ENCODE measurements at places on chromosomes 16 and 17.

- no peak for DNase-seq
These were observed 38.9 kb downstream of the TMEM100 start for GRCh38 chr17:55683550-55684315.

DNA sequence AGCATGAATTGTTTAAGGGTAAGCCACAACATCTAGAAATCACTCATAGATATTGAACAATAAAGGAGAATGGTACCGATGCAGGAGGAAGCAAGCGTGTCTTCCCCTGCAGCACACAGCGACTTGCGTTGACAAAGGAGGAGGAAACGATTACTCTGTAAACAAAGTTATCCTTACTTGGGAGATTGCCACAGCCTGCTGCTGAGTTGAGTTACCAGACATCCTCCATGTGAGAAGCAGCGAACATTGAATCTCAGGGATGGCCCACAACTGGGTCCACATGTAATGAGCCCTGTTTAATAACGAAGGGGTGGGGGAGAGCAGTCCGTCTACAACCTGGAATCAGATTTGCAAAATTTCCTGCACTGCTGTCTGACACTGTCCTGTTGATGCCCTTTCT is 27.7 kb downstream of the CLUH start:
- DNase-seq = no peak

GRCh38 chr17:37117373-37118142 is 168.8 kb downstream of the AATF start:
- DNase-seq = no peak

DNA sequence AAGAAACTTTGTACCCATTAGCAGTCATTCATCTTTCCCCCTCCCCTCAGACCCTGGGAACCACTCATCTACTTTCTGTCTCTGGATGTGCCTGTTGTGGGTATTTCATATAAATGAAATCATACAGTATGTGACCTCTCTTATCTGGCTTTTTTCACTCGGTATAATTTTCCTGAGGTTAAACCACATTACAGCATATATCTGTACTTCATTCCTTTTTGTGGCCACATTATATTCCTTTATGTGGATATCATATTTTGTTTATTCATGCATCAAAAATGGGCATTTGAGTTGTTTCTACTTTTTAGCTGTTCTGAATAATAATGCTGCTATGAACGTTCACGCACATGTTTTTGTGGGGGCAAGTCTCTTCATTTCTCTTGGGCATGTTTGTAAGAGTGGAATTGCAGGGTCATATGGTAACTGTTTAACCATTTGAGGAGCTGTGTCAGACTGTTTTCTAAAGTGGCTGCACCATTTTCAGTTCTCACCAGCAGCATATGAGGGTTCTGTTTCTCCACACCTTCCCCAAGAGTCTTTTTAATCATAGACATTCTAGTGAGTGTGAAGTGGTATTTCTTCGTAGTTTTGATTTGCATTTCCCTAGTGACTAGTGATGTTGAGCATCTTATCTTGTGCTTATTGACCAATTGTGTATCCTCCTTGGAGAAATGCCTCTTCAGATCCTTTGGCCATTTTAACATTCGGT is 3.8 kb downstream of the SNX29 start:
- DNase-seq = no peak

- DNase-seq = no peak
These were observed 33.6 kb upstream of the RAB11FIP4 start for GRCh38 chr17:31357839-31358394.

- DNase-seq = no peak
These were observed 2.3 kb downstream of the SPACA3 start for GRCh38 chr17:32993977-32994376.

GRCh38 chr16:68085259-68086071 is at the start of gene NFATC3:
Gene NFATC3 (plus strand): TSS chr16:68085370. CDS start chr16:68085682, 312 bp downstream.
- peak; percentile 99 for DNase-seq

DNA sequence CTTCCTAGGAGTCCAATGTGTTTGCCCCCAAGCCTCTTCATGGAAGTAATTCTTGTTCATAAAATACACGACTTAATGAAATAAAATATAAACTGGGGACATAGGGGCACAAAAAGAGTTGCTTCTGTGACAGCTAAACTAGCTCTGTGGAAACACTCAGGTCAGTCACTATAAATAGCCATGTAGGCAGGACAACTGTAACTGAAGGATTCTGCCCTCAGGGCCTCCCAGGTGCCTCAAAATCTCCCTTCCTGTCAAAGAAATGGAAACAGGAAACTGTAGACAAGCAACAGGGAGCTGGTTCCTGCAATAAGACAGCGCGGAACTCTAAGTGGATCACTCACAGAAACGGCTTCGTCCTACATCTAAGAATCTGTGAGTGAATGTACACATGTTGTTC is 178.1 kb upstream of the ZFHX3 start:
- DNase-seq = no peak

GRCh38 chr16:52535076-52535475 is 11.9 kb downstream of the TOX3 start:
- DNase-seq = no peak

GRCh38 chr17:60390186-60390585 is 1.7 kb downstream of the USP32 start:
- DNase-seq = no peak

- peak; percentile 24 for DNase-seq
These were observed 6.7 kb upstream of the KRT31 start for GRCh38 chr17:41404024-41404671.

GRCh38 chr16:77663711-77664110 is 58.6 kb upstream of the NUDT7 start:
- DNase-seq = no peak

DNA sequence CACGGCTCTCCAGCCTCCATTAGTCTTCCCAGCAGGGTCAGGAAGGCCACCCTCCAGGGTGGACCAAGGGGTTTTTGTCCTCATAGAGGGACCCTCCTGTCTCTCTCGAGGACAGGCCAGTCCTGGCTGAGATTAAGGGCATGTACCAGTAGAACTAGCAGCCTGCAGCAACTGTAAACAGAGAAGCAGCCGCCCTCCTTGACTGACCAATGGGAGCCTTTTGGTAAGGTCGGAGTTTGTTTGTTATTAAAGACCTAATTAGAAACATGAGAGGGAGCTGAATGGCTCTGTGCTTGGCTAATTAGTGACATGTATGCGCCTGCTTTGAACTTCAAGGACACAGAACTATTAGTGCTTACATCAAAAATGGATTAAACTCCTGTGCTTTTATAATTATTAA is 80.0 kb downstream of the CCDC182 start:
- no peak for DNase-seq

DNA sequence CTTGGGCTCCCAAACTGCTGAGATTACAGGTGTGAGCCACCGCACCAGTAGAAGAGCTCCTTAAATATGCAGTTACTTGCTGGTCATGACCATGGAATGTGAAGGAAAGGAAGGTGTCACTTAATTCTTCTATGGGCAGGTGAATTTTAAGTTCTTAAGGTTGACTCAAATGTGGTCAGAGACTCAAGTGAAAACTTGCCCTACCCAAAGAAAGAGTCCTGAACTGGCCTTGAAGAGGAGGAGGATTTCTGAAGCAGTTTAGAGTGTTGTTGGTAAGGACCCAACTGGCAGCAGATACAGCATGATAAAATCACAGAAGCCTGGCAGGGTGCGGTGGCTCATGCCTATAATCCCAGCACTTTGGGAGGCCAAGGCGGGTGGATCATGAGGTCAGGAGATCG is 29.4 kb downstream of the CHD9 start:
- no peak for DNase-seq

GRCh38 chr17:38742411-38743308 is 5.5 kb downstream of the PCGF2 start:
- DNase-seq = no peak

DNA sequence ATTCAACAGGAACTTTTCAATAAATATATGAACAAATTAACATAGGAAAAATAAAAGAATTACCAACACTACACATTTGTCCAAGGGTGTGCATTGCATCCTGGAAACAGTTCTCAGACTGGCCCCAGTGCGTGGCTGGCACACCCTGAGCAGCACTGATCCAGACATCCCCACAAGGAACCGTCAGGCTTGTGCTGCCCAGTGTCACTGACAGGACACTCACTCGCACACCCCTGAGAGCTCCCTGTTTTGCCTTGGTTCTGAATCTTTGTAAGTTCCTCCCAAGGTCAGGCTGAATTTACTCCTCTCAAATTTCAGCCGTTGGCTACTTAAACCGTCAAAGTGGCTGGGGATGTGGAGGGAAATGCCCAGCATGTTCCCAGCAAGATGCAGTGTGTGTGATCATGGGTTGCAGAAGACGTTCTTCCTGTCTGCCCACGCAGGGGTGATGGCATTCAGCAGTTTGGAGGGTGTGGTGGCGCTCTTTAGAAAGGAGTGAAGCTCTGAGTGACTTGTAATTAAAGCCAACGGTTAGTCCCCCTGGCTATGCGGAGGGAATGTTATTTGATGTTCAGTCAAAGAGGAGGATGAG is 1.7 kb downstream of the MT2A start:
- DNase-seq = peak; percentile 65

- DNase-seq = no peak
These were observed 38.4 kb downstream of the HIC1 start for GRCh38 chr17:2093349-2093748.

GRCh38 chr16:47197536-47198179 is 53.9 kb upstream of the NETO2 start:
- no peak for DNase-seq

DNA sequence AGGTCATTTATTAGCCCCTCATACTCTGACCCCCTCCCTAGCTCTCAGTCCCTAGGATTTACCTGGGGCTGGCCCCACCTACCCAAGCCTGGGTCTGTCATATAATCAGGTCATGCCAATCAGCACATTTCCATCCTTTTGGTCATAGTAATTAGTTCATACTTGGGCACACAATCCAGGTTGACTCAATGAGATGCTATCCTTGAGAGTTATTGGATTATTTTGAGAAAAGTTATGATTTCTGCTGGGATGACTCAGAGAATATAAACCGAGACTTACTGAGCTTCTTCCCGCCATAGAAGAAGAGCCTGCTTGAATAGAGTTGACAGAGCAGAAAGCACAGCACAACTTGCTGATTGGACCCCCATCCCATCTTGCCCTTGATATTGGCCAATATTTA is 331.5 kb downstream of the CBLN1 start:
- DNase-seq = no peak

GRCh38 chr17:4049546-4049945 is 85.3 kb upstream of the ATP2A3 start:
- DNase-seq = no peak

GRCh38 chr16:25553711-25554436 is 137.9 kb upstream of the HS3ST4 start:
- DNase-seq = no peak

- DNase-seq = no peak
These were observed 146.0 kb downstream of the PITPNC1 start for GRCh38 chr17:67523101-67523500.

GRCh38 chr16:52993179-52993578 is 59.5 kb downstream of the CHD9NB start:
- DNase-seq = no peak

DNA sequence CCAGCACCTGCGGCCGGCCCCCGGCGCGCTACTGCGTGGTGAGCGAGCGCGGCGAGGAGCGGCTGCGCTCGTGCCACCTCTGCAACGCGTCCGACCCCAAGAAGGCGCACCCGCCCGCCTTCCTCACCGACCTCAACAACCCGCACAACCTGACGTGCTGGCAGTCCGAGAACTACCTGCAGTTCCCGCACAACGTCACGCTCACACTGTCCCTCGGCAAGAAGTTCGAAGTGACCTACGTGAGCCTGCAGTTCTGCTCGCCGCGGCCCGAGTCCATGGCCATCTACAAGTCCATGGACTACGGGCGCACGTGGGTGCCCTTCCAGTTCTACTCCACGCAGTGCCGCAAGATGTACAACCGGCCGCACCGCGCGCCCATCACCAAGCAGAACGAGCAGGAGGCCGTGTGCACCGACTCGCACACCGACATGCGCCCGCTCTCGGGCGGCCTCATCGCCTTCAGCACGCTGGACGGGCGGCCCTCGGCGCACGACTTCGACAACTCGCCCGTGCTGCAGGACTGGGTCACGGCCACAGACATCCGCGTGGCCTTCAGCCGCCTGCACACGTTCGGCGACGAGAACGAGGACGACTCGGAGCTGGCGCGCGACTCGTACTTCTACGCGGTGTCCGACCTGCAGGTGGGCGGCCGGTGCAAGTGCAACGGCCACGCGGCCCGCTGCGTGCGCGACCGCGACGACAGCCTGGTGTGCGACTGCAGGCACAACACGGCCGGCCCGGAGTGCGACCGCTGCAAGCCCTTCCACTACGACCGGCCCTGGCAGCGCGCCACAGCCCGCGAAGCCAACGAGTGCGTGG is 1.5 kb downstream of the NTN1 start:
- DNase-seq = no peak

DNA sequence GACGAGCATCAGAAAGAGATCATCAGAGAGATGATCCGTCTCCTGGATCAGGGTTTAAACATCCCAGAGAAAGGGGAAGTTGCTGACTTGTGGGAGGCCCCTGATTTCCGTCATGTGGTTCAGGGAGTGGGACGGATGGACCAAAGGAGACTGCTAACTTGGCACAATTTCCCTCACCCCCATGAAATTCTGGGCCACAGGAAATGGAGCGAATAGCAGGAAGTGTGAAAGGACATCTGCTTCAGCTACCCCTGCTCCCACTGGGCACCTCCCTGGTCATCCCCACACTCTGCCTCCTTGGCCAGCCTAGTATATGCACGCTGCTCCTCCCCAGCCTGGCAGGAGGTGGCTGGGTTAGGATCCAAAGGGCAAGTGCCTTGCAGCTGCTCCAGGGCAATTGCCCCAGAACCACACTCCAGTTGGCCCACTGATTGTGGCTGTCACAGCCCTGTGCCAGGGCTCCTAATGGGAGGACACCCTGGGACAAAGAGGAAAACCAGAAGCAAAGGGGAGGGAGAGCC is 1.3 kb downstream of the ARRB2 start:
- no peak for DNase-seq

DNA sequence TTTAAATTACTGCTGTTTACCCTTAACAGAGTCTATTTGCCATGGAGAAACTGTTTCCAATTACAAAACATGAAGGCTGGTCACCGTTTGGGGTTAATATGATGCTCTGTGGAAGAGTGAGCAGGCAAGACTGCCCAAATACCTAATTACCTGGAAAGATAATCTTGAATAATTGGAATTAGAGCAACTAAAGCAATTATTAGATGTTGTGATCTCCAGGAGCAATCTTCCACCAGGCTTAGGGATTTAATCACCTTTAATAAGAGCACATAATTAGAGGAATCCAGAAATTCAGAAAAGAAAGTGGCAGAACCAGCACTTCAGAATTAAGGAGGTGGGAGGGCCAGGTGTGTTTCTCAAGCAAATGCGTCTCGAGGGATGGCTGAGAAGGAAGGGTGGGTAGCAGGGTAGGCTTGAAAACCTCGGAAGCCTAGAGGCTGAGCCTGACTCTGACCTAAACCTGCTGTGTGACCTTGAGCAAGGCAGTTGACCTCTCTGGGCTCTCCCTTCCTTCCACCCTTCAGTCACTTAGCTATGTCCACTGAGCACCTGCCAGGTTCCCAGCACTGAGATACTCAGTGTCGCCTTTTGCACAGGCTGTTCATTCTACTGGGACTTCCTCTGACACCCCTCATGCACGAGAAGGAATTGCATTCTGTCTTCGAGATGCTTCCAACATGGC is 113.2 kb downstream of the GSG1L start:
- no peak for DNase-seq

- DNase-seq = no peak
These were observed 58.2 kb upstream of the STAC2 start for GRCh38 chr17:39283896-39284295.

GRCh38 chr17:12851901-12852435 is 62.7 kb downstream of the ARHGAP44 start:
- DNase-seq = no peak

GRCh38 chr17:19383681-19384470 is 3.1 kb downstream of the MFAP4 start:
- DNase-seq = no peak

- no peak for DNase-seq
These were observed 8.6 kb upstream of the TOX3 start for GRCh38 chr16:52555572-52555971.
